ENCODE measurements at places on chromosomes 16 and 17. TPM values are rescaled to one million over a fixed set of nuclear protein-coding genes. Genes with fewer than 3 reads are reported as not detected.
A peak's percentile ranks its signal among the peaks of the same experiment; 100 is the strongest.

- no peak for DNase-seq
- H3K4me1 ChIP-seq = peaks cover 3% of the 10 kb centered on the region
Measured at GRCh38 chr16:88558457-88559442, 11.5 kb upstream of the ZC3H18 start.

- peaks cover 2% of the 10 kb centered on the region for H3K36me3 ChIP-seq
- peaks cover 13% of the 10 kb centered on the region for H3K27me3 ChIP-seq
- H3K4me1 ChIP-seq = peaks cover 2% of the 10 kb centered on the region
- no peak overlapping the region for H3K27ac ChIP-seq
Measured at GRCh38 chr17:68569346-68569745, 31.8 kb downstream of the FAM20A start.

DNA sequence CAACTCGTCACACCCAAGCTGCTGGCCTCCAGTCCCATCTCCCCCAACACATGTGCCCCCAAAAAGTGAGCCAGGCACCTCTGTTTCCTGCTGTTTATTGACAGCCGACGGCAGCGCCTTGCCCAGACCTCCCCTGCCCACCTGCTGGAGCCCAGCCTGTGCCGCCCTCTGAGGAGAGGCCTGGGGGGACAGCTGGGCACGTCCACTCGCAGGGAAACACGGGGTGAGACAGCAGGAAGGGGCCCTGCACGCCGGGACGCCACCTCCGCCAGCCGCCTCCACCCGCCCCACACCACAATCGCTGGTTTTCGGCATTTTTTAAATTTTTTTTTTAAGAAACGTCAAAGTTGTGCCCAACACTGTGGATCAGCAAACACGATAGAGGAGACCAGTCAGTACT lies 19.3 kb downstream of the CASKIN1 start:
- H3K27me3 ChIP-seq = no peaks in the 10 kb centered on the region
- no peaks in the 10 kb centered on the region for H3K36me3 ChIP-seq
- H3K4me1 ChIP-seq = no peaks in the 10 kb centered on the region
- H3K27ac ChIP-seq = no peak overlapping the region
- H3K4me3 ChIP-seq = no peak overlapping the region

DNA sequence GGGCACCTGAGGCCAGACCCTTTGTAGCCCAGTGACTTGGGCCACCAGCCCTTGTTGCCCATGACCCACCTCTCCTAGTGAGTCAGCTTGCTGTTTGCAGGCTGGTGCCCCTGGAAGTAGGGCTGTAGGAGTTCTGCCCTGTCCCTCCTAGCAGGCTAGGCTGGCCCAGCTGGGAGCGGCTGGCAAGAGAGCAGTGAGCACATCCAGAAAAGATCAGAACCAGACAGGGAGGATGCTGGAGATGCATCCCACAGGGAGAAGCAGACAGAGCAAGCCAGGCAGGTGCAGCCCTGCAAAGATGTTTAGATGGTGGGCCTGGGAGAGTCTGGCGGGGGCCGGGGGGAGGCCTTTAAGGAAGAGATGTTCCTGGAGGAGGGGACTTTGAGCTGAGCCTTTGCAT lies 2.4 kb downstream of the SLC5A10 start:
- H3K4me1 ChIP-seq = peaks cover 30% of the 10 kb centered on the region
- peaks cover 10% of the 10 kb centered on the region for H3K27me3 ChIP-seq
- no peak for DNase-seq
- peak overlapping the region; percentile 66 for H3K4me3 ChIP-seq

- H3K36me3 ChIP-seq = no peaks in the 10 kb centered on the region
- DNase-seq = no peak
- H3K27ac ChIP-seq = no peak overlapping the region
Measured at GRCh38 chr16:386641-387156, 4.9 kb upstream of the PGAP6 start.

- no peak for DNase-seq
- H3K36me3 ChIP-seq = peaks cover 12% of the 10 kb centered on the region
- peak overlapping the region; percentile 5 for H3K4me3 ChIP-seq
Measured at GRCh38 chr17:51200295-51200694, 34.1 kb downstream of the NME2 start.

DNA sequence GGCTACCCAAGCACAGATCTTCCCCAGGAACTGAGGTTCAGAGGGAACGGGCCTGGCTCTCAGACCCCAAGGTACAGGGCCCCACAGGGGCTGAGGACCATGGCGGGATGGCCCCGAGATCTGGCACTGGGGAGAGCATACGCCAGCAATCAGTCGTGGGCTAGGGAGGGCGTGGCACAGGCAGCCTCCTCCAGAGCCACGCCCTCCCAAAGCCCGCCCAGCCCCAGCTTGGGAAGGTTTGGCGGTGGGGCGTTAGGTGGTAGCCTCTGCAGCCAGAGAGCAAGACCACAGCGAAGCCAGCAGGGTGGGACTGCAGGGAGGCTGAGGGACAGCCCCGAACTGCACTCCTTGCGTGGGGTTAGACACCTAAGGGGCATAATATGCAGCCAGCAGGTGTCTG lies 11.6 kb downstream of the WNT9B start:
- peaks cover 10% of the 10 kb centered on the region for H3K36me3 ChIP-seq
- no peak overlapping the region for H3K27ac ChIP-seq
- no peak for DNase-seq
- H3K4me3 ChIP-seq = no peak overlapping the region

DNA sequence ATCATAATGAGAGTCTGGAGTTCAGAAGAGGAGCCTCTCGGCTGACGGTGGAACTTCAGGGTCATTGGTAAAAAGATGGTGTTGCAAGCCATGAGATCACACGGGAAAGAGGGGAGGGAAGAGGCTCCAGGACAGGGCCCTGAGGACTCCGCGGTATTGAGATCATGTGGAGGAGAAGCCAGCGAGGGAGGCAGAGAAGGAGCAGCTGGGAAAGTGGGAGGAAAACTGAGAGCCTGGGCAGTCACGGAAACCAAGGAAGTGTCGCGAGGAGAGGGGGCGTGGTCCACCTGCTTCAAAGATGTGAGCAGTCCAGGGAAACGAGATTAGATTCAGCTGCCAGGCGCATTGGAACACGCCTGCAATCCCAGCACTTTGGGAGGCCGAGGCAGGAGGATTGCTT lies 27.7 kb upstream of the SBK1 start:
- no peak for DNase-seq
- H3K27me3 ChIP-seq = peaks cover 24% of the 10 kb centered on the region
- H3K27ac ChIP-seq = no peak overlapping the region
- peaks cover 14% of the 10 kb centered on the region for H3K4me1 ChIP-seq
- peaks cover 8% of the 10 kb centered on the region for H3K36me3 ChIP-seq

GRCh38 chr16:88804552-88805339 lies 1.2 kb downstream of the CDT1 start:
- H3K4me1 ChIP-seq = peaks cover 13% of the 10 kb centered on the region
- no peak for DNase-seq
- no peaks in the 10 kb centered on the region for H3K27me3 ChIP-seq
- H3K27ac ChIP-seq = no peak overlapping the region
- no peaks in the 10 kb centered on the region for H3K36me3 ChIP-seq

- H3K4me1 ChIP-seq = peaks cover 2% of the 10 kb centered on the region
- no peak overlapping the region for H3K4me3 ChIP-seq
- no peak for DNase-seq
- peaks cover 32% of the 10 kb centered on the region for H3K27me3 ChIP-seq
Measured at GRCh38 chr17:44602970-44603369, 45.7 kb downstream of the FZD2 start.

- no peak overlapping the region for H3K4me3 ChIP-seq
- peaks cover 3% of the 10 kb centered on the region for H3K36me3 ChIP-seq
- DNase-seq = no peak
- no peaks in the 10 kb centered on the region for H3K4me1 ChIP-seq
- peak overlapping the region; percentile 32 for H3K27ac ChIP-seq
Measured at GRCh38 chr17:54944796-54945195, 23.7 kb downstream of the COX11 start.

DNA sequence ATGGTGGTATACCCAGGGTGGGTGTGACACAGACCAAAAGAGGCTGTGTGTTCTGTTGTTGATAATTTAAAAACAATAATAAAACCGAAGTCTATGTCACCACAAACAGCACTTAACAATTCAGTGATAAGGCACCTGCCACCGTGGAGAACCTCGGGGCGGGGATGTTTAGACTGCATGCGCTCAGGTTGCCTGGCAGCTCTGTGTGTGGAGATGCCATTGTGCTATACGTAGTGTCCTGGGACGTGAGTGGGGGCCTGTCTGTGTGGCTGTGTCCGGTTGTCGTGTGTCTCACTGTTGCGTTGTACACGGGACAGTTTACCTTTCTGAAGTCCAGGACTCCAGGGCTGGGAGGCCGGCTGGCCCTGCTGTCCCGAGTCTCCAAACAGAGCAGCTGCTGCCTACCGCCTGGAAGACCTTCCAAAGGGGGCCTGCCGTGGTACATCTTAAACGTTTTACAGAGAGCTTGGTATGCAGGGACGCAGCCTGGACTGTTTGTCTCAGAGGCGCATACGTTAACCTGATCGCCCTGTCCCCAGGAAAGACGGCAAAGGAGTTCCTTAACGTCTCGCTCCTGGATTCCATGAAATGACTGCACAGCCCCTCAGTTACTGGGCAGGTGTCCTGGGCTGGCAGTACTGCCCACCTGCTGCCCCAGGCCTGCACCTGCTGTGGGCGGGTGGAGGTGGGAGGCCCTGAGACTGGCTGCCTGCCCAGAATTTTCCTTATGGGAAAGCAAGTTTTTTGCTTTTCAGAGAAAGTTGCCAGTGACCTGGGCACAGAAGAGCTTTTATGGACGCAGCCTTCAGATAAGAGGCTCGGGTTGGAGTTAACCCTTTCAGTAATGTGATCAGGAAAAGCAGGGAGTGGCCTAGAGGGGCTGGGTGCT lies 19.0 kb downstream of the SPIRE2 start:
- no peak for DNase-seq
- H3K27ac ChIP-seq = no peak overlapping the region
- H3K36me3 ChIP-seq = no peaks in the 10 kb centered on the region
- peaks cover 10% of the 10 kb centered on the region for H3K4me1 ChIP-seq
- no peaks in the 10 kb centered on the region for H3K27me3 ChIP-seq
- no peak overlapping the region for H3K4me3 ChIP-seq

DNA sequence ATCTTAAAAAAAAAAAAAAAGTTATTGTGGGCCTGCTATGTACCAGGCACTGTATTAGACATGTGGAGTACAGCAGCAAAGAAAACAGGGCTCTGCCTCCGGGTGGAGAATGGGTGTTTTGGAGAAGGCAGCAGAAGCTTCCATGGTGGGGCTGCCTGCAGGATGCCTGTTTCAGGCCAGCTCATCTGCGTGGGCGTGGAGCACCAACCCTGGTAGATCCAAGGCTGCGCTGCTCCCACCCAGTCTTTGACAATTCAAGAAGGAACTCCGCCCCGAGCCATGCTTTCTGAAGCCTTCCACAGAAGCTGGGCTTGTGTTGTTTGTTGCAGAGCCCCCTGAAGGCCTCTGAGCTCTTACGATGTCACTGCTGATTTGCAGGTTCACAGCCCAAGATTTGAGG lies 23.2 kb upstream of the CACNG1 start:
- no peaks in the 10 kb centered on the region for H3K36me3 ChIP-seq
- no peak overlapping the region for H3K4me3 ChIP-seq
- no peak for DNase-seq
- peaks cover 2% of the 10 kb centered on the region for H3K4me1 ChIP-seq

DNA sequence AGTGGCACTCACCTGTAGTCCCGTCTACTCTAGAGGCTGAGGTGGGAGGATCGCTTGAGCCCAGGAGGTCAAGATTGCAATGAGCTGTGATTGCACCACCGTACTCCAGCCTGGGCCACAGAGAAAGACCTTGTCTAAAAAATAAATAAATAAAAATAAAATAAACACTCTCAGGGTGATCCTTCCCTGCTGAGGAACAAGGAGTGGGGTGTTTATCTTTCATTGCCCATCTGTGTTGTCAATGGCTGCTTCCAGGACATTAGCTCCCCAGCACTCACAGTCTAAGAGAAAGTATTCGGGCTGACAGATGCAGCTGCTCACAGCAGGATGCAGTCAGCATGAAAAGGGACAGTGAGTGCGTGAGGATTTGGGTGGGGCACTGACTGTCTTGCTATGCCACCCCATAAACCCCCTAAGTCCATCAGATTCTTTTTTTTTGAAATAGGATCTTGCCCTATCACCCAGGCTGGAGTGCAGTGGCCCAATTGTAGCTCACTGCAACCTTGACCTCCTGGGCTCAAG lies 31.3 kb upstream of the RBBP6 start:
- no peak overlapping the region for H3K27ac ChIP-seq
- no peaks in the 10 kb centered on the region for H3K4me1 ChIP-seq
- no peak for DNase-seq
- peaks cover 24% of the 10 kb centered on the region for H3K27me3 ChIP-seq
- no peak overlapping the region for H3K4me3 ChIP-seq
- H3K36me3 ChIP-seq = no peaks in the 10 kb centered on the region

- peaks cover 34% of the 10 kb centered on the region for H3K27me3 ChIP-seq
- no peak overlapping the region for H3K27ac ChIP-seq
- no peak for DNase-seq
- H3K4me1 ChIP-seq = peaks cover 14% of the 10 kb centered on the region
- H3K36me3 ChIP-seq = no peaks in the 10 kb centered on the region
Measured at GRCh38 chr17:10112962-10113361, 85.4 kb downstream of the GAS7 start.

GRCh38 chr17:21545064-21545463 lies 147.3 kb upstream of the KCNJ18 start:
- H3K4me3 ChIP-seq = no peak overlapping the region
- DNase-seq = no peak
- peaks cover 17% of the 10 kb centered on the region for H3K4me1 ChIP-seq
- H3K36me3 ChIP-seq = peaks cover 6% of the 10 kb centered on the region
- peaks cover 4% of the 10 kb centered on the region for H3K27me3 ChIP-seq

CCL5 gene
- total RNA-seq = 202 TPM

ERBB2 gene
- 3.5 TPM for total RNA-seq

SLFN14 gene
- total RNA-seq = not detected

TBC1D26 gene
- total RNA-seq = not detected

SLC16A11 gene
- 0.40 TPM for total RNA-seq

MMP28 gene
- total RNA-seq = not detected

NOD2 gene
- total RNA-seq = 9.4 TPM

INO80E gene
- total RNA-seq = 76.7 TPM

HSF4 gene
- total RNA-seq = 80.9 TPM

IL34 gene
- total RNA-seq = 0.34 TPM

KRTAP4-4 gene
- not detected for total RNA-seq

INCA1 gene
- not detected for total RNA-seq

MED31 gene
- total RNA-seq = 32.9 TPM
